ENCODE measurements at places on chromosomes 7 and 10. TPM values are rescaled to one million over a fixed set of nuclear protein-coding genes. Genes with fewer than 3 reads are reported as not detected.

GRCh38 chr7:111735661-111736551 is 173.6 kb upstream of the IMMP2L start:
- peak; percentile 81 for DNase-seq

GRCh38 chr10:104809288-104810090 is 168.4 kb downstream of the SORCS3 start:
- peak; percentile 4 for DNase-seq

Gene FAM241B
- polyA plus RNA-seq, result 0.42 TPM

Gene MRLN
- not detected for polyA plus RNA-seq

- no peak for DNase-seq
These were observed 272.4 kb upstream of the CELF2 start for GRCh38 chr10:10745291-10745690.

DNA sequence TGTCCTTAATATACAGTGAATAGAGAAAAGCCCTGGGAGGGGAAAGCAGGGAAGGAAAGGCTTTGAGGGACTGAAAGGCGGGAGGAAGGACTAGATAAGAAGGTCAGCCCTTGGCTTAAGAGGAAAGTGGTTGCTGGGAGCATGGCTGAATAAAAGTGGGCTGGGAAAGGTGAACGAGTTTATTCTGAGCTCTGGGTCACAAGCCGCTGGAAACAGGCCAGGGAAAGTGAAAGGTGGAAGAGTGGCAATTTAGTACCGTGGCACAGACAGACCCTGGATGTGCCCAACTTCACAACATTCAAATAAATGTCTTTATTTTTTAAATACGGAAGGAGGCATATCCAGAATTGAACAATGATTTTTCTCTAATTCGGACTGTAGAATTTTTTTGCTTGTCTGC is 39.7 kb downstream of the TAC1 start:
- DNase-seq, result no peak

Gene WNT2
- polyA plus RNA-seq, result 2.6 TPM

Gene NANOS1
- polyA plus RNA-seq, result 0.15 TPM

Gene OPN1SW
- polyA plus RNA-seq, result 2.2 TPM

DNA sequence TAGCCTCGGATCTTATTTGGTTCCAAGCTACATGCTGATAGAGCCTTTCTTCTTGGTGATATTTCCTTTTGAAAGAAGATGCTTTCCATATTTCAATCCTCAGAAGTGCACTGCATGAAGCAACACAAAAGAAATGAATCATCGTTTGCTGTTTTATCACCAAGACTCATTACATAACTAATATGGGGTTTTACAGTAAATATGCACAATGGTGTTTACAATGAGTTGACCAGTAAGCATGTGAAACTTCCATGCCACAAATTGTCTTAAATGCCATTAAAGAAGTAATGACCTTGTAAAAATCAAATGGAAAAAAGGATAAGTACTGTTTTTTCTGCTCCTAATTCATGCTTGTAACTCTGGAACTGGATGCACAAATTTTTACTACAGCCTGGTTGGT is 1017.0 kb upstream of the GHITM start:
- no peak for DNase-seq

DNA sequence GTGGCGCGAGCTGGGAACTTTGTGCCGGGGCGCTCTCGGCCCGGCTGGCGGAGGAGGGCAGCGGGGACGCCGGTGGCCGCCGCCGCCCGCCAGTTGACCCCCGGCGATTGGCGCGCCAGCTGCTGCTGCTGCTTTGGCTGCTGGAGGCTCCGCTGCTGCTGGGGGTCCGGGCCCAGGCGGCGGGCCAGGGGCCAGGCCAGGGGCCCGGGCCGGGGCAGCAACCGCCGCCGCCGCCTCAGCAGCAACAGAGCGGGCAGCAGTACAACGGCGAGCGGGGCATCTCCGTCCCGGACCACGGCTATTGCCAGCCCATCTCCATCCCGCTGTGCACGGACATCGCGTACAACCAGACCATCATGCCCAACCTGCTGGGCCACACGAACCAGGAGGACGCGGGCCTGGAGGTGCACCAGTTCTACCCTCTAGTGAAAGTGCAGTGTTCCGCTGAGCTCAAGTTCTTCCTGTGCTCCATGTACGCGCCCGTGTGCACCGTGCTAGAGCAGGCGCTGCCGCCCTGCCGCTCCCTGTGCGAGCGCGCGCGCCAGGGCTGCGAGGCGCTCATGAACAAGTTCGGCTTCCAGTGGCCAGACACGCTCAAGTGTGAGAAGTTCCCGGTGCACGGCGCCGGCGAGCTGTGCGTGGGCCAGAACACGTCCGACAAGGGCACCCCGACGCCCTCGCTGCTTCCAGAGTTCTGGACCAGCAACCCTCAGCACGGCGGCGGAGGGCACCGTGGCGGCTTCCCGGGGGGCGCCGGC is 870 bp downstream of the FZD1 start:
- peak; percentile 87 for DNase-seq

DNA sequence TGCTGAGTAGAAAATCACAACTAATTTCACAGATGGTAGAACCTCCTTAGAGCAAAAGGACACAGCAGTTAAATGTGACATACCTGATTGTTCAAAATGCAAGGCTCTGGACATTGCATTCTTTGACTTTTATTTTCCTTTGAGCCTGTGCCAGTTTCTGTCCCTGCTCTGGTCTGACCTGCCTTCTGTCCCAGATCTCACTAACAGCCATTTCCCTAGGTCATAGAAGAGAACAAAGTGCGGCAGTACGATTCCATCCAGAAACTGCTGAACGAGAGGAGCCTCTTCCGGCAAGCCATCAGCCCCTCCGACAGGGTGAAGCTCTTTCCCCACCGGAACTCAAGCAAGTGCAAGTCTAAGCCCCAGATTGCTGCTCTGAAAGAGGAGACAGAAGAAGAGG is 186.9 kb downstream of the CFTR start:
- DNase-seq, result no peak

- no peak for DNase-seq
These were observed 80.5 kb downstream of the KCNMA1 start for GRCh38 chr10:77556990-77557601.

Gene PEX1
- 6.5 TPM for polyA plus RNA-seq

- DNase-seq, result no peak
These were observed 51.4 kb upstream of the GRB10 start for GRCh38 chr7:50834031-50834535.

Gene PHTF2
- 23.6 TPM for polyA plus RNA-seq

- DNase-seq, result peak; percentile 69
These were observed 71.8 kb upstream of the VWDE start for GRCh38 chr7:12475362-12476063.

Gene NME8
- polyA plus RNA-seq, result not detected

- no peak for DNase-seq
These were observed 95.5 kb downstream of the SGMS1 start for GRCh38 chr10:50528206-50528605.

DNA sequence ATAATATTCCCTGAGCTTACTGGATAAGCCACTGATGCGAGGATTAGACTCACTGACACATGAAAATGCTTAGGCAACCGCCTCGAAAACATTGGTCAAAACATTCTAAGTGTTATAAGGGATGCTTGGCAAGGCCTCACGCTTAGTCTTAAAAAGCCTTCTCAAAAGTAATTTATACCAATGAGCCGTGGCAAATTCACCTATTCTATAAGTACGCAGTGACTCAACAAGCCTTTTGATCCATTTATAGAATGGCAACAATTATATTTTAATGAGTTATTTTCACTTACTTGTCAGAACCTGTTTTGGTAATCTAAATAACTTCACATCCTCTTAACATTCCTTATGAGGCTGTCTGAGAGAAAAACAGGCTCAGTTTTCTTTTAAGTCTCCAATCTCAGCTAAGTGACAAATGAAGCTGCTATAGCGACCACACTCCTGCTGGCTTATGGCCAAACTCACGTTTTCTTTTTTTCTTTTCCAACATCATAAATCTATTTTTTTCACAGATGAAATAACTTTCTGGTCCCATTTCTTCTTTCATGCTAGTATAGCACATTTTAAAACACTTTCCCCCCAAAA is 121.2 kb upstream of the AFAP1L2 start:
- DNase-seq, result no peak

GRCh38 chr7:151416112-151416940 is 6.5 kb upstream of the WDR86 start:
- DNase-seq, result no peak

DNA sequence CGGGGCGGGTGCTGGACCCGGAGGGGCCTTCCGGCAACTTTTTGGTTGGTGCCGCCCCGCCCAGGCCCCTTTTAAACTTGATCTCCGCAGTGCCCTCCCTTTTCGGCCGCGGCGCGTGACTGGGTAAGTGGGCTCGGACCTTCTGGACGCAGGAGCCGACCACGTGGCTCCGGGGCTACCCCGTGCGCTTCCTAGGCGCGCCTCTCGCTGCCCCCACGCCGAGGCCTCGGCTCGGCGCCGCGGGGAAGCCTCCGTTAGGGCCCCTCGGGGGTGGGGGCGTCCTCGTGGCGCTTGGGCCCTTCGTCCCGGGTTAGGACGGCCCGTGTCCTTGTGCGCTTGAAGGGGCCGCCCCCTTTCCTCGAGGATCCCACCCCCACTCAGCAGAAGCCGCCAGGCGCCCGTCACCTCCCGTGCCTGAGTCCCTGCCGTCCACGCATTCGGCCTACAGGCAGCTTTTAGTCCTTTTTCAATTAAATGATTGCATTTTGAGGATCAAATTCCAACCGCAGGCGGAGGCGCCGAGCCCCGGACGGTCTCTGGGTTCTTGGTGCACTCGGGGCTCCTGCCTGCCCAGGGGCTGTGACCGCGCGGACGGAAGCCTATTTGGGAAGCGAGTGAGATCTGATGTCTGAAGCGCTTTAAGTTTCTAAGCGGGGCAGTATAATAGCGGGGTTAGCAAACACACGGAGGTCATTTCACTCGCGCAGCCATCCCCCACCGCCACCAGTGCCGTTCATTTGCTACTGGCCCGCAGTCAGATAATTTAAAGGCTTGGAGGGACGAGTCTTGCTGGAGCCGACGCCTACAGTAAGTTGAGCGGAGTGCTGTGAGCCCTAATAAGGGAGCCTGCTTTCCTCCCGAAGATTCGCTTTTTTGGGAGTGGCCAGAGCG is 31.8 kb upstream of the TOMM7 start:
- peak; percentile 96 for DNase-seq

DNA sequence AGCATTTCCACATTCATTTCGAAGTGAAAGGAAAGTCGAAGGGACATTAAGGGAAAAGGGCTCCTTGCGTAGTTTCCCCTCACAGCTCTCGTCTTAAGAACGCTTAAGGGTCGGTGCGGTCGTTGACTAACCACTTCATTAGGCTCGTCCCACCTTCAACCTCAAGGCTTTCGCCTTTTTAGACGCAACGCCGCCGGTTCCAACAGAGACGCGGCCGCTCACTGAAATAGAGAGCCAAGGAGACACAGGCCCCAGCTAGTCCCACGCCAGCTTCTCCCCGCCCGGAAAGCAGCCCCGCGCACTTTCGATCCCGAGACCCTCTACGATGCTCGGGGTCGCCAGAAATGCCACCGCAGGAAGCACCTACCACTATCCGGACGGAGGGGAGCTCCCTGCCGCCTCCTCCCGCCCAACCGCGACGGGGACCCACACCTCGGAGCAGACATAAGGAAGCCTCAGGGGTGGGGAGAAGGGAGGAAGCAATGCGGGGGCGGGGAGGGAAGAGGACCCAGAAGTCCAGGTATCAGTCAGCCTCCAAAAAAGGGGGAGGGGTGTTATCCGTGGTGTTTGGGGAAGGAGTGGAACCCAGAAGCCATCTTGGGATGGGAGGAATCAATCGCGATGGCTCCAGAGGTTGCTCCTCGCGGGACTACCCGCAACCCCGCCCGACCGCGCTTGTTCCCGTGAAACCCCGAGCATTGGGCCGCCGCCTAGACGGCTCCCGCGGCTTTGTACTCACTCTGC is 559 bp downstream of the TRA2A start:
- peak; percentile 86 for DNase-seq

GRCh38 chr7:82841828-82842227 is 320.9 kb downstream of the PCLO start:
- no peak for DNase-seq

Data from GM23248 (cell line).